ENCODE measurements at places on chromosomes 16 and 17.

- no peak for DNase-seq
Observed at GRCh38 chr17:17139972-17140589, 66.1 kb downstream of the PLD6 start.

- DNase-seq, result no peak
Observed at GRCh38 chr17:80105762-80106161, 4.4 kb downstream of the GAA start.

GRCh38 chr17:1865252-1866037 lies 35.6 kb downstream of the RPA1 start:
- DNase-seq, result no peak

DNA sequence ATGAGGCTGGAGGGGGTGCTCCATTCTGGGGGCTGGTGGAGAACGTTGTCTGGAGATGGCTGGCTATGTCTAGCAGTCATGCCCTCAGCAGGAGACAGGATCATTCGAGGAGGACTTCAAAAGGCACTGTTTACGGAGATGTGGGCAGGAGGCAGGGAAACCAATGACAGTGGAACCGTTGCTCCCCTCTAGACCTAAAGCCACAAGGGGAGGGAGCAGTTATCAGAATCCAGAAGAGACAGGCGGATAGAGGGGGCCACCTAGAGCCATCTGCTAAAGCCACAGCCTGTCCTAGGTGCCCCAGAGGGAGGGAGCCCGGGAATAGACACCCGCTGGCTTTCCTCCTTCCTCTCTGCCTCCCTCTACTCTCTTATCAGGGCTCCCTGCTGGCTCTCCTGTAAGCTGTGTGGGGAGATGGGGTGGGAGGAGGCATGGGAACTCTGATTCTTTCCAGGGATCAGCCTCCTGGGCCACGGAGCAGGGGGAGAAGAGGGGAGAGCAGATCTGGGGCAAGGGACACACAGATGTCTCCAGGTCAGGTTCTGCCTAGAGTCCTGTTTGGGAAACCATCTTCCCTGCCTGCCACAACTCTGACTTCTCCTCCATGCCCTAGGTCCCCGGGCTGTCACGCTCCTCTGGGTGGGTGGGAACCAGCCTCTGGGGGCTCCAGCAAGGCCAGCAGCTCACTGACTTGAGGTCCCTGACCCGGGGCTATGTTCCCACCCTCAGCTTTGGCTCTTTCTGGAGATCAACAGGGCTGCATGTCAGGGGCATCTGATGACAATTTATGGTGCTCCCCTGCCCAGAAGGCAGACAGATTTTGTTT lies 42.3 kb downstream of the IRX3 start:
- no peak for DNase-seq

DNA sequence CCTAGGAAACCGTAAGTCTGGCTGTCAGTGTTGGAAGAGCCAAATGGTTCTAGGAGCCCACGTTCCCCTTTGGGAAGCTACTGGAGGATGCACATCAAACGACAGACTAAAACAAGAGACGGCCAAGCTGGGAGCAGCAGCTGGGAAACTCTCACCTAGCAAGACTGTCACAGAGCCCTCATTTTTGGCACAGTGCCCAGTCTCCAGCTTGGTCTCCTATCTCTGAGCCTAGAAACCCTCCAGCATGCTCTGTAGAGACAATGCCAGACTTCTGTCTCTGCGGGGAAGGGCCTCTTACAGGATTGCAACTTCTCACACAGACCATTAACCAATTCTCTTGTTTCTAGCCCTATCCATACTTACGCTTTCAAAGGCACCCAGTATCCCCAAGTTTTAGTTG lies 23.5 kb downstream of the GTF3C1 start:
- no peak for DNase-seq

- no peak for DNase-seq
Observed at GRCh38 chr16:72094266-72094610, 591 bp downstream of the DHX38 start.

GRCh38 chr17:10699856-10700255 lies 2.5 kb downstream of the ADPRM start:
- no peak for DNase-seq

GRCh38 chr17:60039114-60039846 lies 39.4 kb downstream of the HEATR6 start:
- DNase-seq, result no peak

- DNase-seq, result no peak
Observed at GRCh38 chr17:78781104-78781892, 775 bp downstream of the CYTH1 start.

DNA sequence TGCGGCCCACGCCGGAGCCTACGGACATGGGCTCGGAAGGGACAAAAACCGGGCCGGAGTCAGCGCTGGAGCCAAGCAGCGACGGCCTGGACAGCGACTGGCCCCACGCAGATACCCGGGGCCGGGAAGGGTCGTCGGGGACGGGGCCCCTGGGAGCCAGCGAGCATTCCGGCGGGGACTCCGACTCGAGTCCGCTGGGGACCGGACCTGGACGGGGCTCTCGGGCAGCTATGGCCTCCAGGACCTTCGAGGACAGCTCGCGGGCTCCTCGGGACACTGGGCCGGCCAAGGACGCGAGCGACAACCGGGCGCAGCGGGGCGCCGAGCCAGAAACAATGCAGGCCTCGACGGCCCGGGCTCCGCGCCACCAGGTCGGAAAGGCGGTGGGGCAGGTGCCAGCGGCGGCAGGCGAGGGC lies 1.0 kb downstream of the MYO15B start:
- no peak for DNase-seq

- DNase-seq, result no peak
Observed at GRCh38 chr16:16025214-16025968, 76.0 kb downstream of the ABCC1 start.

- no peak for DNase-seq
Observed at GRCh38 chr17:57576744-57577143, 168.4 kb downstream of the CCDC182 start.

- DNase-seq, result no peak
Observed at GRCh38 chr16:79316004-79316458, 284.5 kb downstream of the MAF start.

GRCh38 chr17:9940841-9941240 lies 35.8 kb upstream of the RCVRN start:
- DNase-seq, result no peak

DNA sequence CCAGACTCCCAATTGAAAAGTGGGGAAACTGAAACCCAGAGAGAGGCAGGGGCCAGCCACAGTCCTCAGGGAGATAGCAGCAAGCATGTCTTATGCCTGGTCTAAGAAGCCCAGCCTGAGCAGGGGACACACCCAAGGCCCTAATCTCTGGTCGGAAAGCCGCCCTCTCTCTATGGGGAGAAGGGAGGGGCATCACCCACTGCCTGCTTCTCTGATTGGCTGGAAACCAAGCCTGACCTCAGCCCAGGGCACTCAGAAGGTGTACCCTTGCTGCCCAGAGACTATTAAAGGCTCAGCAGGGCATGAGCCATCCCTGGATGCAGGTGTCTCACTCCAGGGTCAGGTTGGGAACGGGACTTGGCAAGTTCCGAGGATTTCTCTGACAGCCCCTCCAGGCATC lies 5.7 kb upstream of the KRT13 start:
- DNase-seq, result no peak

DNA sequence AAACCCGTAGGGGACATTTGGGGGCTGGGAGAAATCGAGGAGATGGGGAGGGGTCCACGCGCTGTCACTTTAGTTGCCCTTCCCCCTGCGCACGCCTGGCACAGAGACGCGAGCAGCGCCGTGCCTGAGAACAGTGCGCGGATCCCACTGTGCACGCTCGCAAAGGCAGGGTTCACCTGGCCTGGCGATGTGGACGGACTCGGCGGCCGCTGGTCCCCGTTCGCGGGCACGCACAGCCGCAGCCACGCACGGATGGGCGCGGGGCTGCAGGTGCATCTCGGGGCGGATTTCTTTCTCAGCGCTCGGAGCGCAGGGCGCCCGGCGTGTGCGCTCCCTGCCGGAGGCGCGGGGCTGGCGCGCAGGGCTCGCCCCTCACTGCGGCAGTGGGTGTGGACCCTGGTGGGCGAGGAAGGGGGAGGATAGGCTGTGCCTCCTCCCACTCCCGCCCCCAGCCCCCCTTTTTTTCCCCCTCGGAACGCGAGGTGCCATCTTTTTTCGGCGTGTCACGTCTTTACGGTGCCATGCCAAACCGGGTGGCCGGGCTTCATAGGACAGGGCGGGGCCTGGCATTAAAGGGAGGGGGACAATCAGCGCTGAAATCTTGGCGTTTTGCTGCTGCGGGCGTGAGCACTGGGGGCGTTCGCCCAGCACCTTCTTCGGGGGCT lies 1.1 kb downstream of the MAPT start:
- DNase-seq, result peak; percentile 6

DNA sequence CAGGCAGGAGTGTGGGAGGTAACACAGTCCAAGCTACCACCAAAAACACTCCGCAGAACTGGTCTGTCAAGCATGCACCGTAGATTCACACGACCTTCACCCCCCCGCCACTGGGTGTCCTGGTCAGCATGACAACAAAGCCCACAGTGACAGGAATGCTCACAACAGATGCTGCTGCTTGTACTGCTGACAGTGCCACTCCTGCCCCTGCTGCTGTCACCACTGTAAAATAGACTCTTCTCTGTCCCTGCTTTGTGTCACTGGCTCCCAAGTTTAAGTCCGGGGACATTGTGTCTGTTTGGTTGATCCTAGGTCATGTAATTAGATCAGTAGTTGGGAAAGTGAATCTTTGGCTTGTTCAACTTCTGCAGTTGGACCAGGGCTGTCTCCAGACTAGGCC lies 7.0 kb upstream of the ODF4 start:
- DNase-seq, result no peak

DNA sequence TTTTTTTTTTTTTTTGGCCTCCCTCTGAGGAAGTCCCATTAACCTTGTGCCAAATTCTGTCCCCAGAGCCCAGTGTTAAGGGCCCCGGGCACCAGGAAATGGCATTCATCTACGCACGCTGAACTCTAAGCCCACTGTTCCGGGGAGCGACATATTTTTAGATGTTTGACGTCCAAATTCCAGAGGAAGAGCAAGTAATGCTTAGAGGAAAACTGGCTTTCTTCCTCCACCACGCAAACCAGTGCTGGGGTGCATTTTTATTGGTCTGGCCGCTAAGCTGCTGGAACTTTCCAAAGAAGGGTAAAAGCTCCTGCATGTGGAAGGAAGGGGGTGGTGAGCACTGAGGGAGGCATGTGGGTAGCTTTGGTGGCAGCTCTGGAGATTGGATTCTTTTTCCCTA lies 8.3 kb downstream of the WFDC1 start:
- no peak for DNase-seq

DNA sequence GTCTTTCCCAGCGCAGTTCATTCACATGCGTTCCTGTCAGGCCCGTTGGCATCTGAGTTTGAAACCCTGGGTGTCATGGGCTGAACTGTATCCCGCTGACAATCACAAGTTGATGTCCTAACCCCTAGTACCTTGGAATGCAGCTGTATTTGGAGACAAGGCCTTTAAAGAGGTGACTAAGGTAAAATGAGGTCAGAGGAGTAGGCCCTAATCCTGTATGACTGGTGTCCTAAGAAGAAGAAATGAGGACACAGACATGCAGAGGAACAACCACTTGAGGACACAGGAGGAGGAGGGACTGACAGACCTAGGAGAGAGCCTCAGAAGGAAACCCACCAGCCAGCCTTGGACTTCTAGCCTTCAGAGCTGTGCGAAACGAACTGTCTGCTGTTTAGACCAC lies 33.1 kb downstream of the TRPV2 start:
- DNase-seq, result no peak

DNA sequence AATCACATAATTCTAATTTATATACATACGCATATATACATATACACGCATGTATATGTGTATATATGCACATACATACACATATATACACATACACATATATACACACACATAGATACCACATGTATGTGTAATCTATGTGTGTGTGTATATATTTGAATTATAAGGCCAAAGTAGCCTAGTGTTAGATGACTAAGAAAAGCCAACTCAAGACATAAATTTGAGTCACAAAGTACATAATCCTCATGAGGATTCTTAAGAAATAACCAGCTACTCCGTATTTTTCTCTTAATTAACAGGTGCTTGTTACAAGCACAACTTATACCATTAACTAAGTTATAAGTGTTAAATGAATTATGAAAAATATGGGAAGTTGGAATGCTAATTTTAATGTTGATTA lies 84.9 kb downstream of the CACNG1 start:
- DNase-seq, result no peak

- no peak for DNase-seq
Observed at GRCh38 chr17:64661726-64661975, 456 bp downstream of the SMURF2 start.

DNA sequence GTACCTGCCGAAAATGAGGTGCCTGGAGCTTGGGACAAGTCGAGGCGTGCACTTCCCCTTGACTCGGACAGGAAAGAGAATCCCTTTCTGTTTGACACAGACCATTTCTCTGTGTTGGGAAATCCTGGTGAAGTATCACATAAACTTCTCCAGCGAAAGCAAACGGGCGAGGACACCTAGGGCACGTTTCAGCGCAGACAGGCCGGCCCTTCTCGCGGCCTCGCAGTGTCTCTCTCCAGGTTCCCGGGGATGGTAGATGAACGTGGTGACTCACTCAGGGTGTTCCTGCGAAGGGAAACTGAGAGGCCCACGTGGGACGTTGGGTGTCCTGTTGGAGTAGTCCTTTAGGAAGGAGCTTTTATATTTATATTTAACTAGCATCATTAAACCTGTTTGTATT lies 36.3 kb upstream of the ZNF750 start:
- no peak for DNase-seq

- no peak for DNase-seq
Observed at GRCh38 chr17:40348562-40349476, 15.7 kb downstream of the GJD3 start.

DNA sequence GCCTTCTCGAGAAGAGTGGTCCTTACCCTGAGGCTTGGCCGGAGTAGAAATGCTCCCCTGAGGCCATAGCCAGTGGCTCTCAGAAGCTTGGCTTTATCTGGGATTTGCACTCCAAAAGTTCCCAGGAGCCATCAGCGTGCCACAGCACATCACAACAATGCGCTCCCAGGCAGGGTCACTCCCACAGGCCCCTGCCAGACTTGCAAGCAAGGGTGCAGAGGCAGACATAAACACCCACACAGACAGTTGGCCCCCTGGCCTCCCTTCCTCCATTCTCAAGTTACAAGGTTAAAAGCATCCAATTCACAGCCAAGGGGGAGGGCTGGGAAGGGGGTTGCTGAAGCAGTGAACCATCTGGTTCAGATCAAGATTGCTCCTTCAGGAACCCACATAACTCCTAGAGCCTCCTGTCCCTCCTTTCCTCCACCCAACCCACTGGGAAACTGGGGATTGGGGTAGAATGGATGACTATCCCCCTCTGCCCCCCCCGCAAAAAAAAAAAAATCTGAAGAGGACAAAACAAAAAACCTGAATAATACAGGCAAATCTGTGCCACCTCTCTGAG lies 1.8 kb downstream of the ST3GAL2 start:
- no peak for DNase-seq

- DNase-seq, result peak; percentile 50
Observed at GRCh38 chr17:69733171-69734012, 318.9 kb downstream of the MAP2K6 start.

DNA sequence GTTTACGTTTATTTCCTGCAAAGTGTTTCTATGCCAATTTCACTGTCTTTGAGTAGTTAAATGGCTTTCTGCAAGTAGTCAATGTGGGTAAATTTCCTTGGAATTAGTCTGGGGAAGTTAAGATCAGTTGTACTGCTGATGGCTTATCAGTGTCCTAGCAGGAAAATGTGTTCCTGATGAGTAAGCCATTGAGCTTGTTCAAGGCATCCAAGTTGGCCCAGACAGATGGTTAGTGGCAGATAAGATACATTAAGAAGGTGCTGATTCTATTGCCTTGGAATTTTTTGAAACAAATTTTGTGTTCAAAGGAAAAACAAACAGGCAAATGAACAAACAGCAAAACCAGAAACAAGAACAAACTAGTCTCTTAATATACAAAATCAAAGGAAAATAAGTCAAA lies 258.4 kb downstream of the MAP2K6 start:
- no peak for DNase-seq

All from SW 1271 (cell line).